ENCODE measurements at places on chromosomes 5 and 9.

DNA sequence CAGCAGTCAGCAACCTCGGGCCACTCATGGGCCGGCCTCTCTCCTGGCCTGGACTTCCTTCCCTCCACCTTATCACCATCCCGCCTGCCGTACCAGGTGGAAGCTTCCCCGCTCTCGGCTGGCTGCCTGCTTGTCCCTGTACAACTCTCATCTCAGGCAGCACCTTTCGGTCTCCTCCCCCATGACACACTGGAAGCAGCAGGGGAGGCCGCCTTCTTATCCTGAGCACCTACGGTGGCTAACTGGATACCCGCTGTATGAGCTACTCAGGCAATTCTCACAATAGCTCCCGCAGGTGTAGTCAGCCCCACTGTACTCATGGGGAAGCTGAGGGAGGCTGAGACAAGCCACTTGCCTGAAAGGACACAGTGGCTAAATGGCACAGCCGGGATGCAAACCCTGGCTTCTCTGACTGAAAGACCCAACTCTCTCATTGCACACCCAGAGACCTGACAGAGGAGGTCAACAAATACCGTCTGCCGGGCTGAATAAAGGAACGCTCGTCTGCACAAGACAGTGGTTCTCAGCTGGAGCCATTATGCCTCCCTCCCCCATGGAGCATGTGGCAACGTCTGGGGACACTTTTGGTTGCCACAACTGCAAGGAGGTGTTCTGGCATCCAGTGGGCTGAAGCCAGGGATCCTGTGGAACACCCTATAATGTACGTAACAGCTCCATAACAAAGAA is 9.6 kb downstream of the STK10 start:
- DNase-seq: no peak

GRCh38 chr9:21579247-21579671 is 97.1 kb upstream of the IFNE start:
- DNase-seq: no peak

- no peak for DNase-seq
These were observed 624.2 kb downstream of the PRR16 start for GRCh38 chr5:121088341-121088740.

DNA sequence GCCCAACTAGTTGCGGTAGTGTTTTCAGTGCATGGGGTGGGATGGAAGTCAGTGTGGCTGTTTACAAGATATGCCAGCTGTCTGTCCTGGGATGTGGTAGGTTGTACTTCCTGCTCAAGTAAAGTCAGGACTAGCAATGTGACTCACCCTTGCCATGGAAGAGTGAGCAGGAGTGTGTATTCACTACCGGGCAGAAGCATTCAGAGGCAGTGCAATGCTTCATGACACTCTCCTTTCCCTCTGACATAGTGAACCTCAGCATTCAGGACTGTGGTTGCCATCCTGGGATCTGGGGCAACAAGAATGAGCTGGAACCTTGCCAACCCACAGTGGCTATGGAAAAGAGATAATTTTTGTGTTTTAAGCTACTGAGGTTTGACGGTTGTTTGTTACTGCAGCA is 68.9 kb downstream of the BOD1 start:
- no peak for DNase-seq

- no peak for DNase-seq
These were observed 119.3 kb downstream of the C5orf15 start for GRCh38 chr5:133849116-133849515.

- no peak for DNase-seq
These were observed 47.3 kb downstream of the LIFR start for GRCh38 chr5:38509185-38509584.

GRCh38 chr5:6681682-6682081 is 31.6 kb upstream of the TENT4A start:
- no peak for DNase-seq

DNA sequence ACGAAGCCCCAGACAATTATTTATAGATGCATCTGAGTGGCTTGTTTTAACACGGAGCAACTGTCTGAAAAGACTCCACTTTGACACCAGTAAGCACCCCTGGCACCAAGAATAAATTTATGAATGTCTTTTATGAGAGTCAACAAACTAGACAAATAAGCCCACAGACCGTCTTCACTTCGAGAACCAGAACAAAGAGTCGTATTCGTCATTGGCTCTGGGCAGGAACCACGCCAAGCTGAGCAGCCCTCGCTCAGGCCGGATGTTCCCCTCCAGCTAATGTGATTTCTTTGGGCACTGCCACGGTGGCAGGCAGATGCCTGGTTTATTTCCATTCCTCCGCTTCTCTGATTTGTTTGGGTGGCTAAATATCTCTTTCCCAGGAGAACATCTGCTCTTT is 91.9 kb upstream of the STC2 start:
- no peak for DNase-seq

DNA sequence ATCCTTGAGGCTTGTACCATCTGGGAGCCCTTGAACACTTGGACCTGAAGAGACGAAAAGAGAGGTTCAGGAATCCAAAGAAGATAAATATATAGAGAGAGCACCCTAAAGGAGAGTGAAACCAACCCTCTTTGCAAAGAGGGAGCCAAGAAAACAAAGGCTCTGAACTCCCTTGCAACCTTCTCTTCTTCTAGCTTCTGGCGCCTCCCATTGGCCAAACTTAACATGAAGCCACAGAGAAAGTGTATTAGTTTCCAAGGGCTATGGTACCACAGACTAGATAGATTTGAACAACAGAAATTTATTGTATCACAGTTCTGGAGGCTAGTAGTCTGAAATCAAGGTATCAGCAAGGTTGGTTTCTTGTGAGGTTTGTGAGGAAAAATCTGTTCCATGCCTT is 175.1 kb downstream of the HCN1 start:
- DNase-seq: no peak

DNA sequence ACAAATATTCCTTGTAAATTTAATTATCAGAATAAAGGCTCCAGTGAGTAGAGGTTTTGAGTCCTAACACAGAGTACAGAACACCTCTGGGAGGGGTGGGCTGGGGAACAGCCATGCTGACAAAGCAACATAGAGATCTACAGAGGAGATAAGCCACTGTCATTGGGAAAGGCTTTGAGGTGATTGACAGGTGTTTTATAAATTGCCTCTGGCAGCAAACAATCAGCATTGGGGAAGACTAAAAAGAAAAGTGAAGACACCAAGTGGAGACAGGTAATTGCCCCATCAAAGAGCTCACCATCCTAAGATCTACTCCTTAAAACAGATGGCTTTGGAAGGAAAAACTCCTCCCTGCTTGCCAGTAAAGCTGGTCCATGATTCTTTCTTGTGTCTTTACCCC is 189.7 kb upstream of the TLE4 start:
- no peak for DNase-seq

- DNase-seq: no peak
These were observed 841.5 kb downstream of the DTWD2 start for GRCh38 chr5:118146824-118147223.

- no peak for DNase-seq
These were observed 47.5 kb downstream of the MRPL36 start for GRCh38 chr5:1751864-1752822.

DNA sequence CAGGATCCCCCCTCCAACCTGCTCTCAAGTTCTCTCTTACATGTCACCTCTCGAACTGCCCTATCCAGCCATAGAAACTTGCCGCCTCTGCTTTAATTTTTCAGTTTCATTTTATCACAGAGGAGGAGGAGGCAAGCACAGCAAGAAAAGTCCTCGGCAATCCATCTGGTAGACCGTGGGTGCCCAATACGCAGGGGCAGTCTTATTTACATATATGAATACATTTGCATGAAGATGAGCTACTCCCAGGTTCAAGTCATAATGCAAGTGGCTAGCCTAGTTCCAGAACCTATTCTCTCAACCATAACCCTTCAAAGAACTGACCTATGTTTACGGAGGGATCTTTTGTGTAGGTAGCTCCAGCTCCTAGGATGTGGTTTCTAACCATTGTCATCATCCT is 223.2 kb upstream of the PANK3 start:
- no peak for DNase-seq

DNA sequence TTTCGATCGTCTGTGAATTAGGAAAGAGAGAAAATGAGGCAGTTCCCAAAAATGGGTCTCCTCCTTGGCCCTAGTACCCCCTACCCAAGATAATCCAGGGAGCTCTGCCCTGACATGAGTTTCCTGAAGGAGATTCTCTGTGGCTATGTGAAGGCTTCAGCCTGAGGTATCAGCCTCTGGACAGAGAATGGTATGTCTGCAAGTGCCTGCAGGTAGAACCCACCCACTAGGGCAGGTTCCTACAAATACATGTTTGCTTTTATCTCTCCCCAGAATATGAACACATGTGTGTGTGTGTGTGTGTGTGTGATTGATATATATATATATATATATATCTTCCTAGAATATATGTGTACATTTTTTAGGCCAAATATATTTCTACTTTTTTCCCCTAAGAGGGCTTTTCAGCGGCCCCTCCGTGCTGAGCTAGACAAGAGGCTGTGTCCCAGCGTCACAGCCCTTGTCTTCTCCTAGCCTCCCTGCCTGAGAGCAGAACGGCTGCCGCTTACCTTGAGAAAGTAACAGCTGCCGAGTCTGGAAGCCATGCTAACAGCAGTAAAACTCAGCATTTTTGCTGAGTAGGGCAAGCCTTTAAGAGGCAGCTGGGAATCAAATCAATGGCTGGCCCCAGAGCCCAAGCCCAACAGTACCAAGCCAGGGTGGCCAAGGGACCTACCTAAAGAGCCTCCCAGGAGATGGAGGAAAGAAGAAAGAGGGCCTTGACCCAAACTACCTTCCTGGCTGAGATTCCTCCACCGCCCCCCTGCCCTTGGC is 2.1 kb downstream of the BRINP1 start:
- no peak for DNase-seq

- DNase-seq: no peak
These were observed 58.8 kb upstream of the NEK6 start for GRCh38 chr9:124198948-124199347.

GRCh38 chr9:89844535-89844934 is 239.7 kb downstream of the GADD45G start:
- DNase-seq: no peak

Data from NCI-H1930 (cell line).